ENCODE measurements at places on chromosomes 11 and 22. TPM values are rescaled to one million over a fixed set of nuclear protein-coding genes. Genes with fewer than 3 reads are reported as not detected.
A peak's percentile ranks its signal among the peaks of the same experiment; 100 is the strongest.

- H3K4me3 ChIP-seq: peak within 1 kb of the TSS; percentile 97
- peaks cover 4% of the 10 kb centered on the region for H3K27me3 ChIP-seq
- peaks cover 33% of the 10 kb centered on the region for H3K36me3 ChIP-seq
- H3K4me1 ChIP-seq: peaks cover 14% of the 10 kb centered on the region
- H3K27ac ChIP-seq: peak within 1 kb of the TSS; percentile 83
These were observed at the start of gene BRD1 for GRCh38 chr22:49827853-49828598. Gene BRD1, minus strand, starts transcription at chr22:49827873. Its CDS starts 3,556 bp downstream, at chr22:49824317.

DNA sequence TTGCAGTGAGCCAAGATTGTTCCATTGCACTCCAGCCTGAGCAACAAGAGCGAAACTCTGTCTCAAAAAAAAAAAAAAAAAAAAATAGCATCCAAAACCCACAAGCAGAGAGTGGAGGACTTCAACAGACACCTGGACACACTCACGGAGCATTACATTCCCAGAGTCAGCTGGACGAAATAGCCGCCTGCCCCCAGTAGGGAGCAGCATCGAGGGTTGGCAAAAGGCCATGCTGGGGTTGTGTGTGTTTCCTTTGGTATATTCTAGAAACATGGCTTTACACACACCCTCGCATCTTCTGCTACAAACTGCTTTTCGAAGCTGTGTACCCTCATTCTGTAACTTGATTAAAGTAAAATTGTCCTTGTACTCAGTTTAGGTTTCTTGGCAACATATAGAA, 5.3 kb downstream of the ADA2 start:
- H3K36me3 ChIP-seq: no peaks in the 10 kb centered on the region
- no peak overlapping the region for H3K27ac ChIP-seq
- H3K4me1 ChIP-seq: no peaks in the 10 kb centered on the region
- no peaks in the 10 kb centered on the region for H3K27me3 ChIP-seq
- H3K4me3 ChIP-seq: no peak overlapping the region

DNA sequence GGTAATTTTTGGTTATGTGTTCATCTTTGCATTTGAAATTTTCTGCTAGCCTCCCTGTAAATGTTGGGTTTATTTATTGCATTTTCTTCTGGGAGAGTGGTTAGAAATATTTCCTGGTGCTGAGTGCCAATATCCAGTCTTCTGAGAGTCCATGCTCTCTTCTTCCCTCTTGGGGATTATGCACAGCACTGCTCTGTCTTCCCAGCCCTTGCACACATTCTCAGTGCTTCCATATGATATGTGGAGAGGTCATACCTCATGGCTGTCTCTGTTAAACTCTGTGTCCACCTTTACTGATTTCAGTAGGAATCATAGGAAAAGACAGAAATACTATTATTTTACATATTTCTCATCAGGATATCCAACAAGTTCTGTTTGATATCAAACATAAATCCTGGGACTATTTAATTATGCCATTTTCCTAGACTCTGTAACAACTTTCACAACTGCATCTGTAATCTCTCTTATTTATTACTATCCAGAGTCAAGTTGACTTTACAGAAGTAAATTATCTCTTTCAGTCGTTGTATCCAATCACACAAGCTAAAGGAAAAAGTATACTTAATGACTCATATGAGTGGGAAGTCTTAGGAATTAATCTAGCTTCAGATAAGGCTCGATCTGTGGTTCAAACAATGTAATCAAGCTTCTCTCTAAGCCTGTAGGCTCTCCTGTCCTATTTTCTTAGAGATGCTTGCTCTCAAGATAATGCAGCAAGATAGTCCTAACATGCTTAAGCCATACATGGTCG, 2.7 kb upstream of the NXPE1 start:
- no peak for DNase-seq
- H3K36me3 ChIP-seq: no peaks in the 10 kb centered on the region
- H3K4me3 ChIP-seq: no peak overlapping the region
- peaks cover 4% of the 10 kb centered on the region for H3K4me1 ChIP-seq
- no peak overlapping the region for H3K27ac ChIP-seq

MOGAT2 gene
- not detected for total RNA-seq
